ENCODE measurements at places on chromosomes 13 and 19.

- no peak for ATAC-seq
These were observed 95.7 kb downstream of the TNFSF13B start for GRCh38 chr13:108365255-108365654.

DNA sequence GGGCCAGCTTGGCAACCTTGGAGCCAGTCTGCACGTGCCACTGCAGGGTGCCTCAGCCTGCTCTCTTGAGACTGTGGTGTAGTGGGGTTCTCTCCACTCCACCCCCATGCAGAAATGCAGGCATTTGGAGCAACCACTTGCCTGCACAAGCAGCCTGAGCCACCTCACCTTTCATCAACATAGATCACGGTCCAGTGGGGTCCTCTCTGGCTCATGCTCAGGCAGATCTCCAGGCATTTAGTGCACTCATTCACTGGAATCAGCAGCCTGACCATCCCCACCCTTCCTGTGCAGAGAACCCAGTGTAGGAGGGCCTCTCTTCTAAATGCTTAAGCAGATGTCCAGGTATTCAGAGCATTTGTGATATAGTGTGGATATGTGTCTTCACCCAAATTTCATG, 2330.1 kb downstream of the PCDH9 start:
- no peak for ATAC-seq

DNA sequence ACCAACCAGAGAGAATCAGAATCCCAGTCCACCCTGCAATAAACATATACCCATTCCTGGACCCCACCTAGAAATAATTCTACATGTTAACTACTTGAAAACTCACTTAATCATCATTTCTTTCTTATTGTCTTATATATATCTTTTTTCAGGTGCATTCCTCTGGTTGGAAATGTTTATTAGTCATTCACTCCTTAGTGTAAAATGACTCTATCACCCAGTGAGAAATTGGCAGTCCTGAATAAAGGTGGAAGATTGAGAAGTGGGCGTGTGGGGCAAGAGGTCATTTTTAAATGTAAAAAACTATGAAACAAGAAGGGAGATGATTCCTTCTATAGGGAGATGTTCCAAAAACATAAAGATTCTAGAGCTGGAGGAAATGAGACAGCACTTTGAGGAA, 101.2 kb upstream of the MBNL2 start:
- no peak for ATAC-seq

GRCh38 chr13:79385694-79386093, 20.4 kb downstream of the RBM26 start:
- peak; percentile 49 for ATAC-seq

DNA sequence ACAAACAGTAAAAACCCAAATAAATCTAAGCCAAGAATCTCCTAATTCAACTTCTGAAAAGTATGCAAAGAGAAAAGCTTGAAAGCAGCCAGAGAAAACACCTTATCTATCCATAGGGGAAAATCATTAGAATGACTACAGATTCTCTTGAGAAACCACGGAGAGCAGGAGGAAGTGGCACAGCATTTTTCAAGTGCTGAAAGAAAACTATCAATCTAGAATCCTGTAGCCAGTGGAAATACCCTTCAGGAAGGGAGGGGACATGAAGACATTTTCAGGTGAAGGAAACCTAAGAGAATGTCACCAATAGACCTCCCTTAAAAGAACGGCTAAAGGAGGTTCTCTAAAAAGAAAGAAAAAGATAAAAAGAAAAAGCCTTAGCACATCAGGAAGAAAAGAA, 66.2 kb upstream of the XPO4 start:
- ATAC-seq: no peak

GRCh38 chr13:102440259-102440936, 38.5 kb upstream of the FGF14 start:
- no peak for ATAC-seq

DNA sequence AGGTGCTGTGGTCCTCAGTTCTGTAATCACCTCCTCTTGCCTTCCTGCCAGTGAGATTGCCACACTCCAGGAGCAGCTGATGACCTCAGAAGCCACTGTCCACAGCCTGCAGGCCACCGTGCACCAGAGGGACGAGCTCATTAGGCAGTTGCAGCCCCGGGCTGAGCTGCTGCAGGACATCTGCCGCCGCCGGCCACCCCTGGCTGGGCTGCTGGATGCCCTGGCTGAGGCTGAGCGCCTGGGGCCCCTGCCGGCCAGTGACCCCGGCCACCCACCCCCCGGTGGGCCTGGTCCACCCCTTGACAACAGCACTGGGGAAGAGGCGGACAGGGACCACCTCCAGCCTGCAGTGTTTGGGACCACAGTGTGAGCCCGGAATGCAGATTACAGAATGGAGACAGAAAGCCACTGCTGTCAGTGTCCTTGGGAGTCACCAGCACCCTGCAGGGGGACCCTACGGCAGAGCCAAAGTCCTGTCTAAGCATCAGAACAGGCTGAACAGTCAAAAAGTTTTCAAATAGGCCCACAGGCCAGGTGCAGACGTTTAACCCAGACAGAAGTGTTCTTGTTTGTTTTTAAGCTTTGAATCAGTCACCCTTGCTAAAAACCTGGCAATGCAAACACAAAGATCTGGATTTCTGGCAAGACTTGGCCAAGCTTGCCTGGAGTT, 4.2 kb downstream of the VMAC start:
- no peak for ATAC-seq

DNA sequence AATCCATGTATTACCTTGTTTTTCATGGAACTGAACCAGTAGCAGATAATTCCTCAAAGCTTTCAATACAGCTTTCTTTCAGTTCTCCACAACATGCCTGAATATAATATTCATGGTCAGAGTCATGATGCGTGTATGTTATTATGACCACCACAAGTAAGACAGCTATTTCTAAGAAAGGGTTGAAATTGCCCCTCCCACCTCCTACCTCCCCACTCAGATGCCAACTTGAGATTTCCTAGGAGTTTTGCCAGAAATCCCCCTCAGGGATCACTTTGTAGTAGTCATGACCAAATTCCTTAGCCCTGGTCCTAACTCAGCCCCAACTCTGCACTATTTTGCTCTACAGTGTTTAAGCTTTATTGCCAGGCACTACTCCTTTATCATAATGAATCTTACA, 69.9 kb upstream of the RAP2A start:
- ATAC-seq: no peak

DNA sequence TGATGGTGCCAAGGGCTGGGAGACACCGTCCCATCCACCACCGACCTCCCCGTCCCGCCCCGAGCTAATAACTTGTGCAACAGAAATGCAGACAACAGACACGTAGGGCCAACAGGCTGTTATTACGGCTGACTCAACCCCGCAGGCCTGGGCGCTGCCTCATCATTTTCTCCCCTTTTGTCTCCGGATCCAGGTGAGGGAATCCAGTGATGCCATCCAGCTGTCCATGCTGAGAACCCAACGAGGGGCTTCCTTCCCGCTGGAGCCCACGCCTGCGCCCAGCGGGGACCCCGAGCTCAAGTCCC, 6.4 kb upstream of the DIRAS1 start:
- no peak for ATAC-seq
